Stimulated activated CD8-positive, alpha-beta memory T cell treated with anti-CD3 and anti-CD28 coated beads, Interleukin-4, amount 100 ng/mL, for 1 hour (primary cell): ENCODE measurements at places on chromosomes 2 and 18.

DNA sequence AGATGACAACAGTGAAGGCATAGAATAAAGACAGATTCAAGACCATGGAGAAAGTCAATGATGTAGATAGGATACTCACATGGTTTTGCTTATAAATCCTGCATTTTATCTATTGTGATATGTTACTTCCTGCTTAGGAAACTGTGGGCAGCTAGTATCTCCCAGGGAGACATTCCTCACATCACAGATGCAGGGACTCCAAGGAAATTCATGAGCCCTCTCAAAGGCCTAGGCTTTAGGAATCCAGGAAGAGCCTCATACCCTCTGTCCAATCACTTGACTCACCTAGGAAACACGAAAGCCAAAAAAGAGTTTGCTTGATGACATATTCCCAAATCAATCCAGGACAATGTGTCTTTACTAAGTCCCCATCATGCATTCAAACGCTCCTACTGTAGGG is 247.8 kb upstream of the KLHL29 start:
- DNase-seq = no peak

- no peak for DNase-seq
Observed at GRCh38 chr2:45588158-45588829, 22.8 kb downstream of the SRBD1 start.

DNA sequence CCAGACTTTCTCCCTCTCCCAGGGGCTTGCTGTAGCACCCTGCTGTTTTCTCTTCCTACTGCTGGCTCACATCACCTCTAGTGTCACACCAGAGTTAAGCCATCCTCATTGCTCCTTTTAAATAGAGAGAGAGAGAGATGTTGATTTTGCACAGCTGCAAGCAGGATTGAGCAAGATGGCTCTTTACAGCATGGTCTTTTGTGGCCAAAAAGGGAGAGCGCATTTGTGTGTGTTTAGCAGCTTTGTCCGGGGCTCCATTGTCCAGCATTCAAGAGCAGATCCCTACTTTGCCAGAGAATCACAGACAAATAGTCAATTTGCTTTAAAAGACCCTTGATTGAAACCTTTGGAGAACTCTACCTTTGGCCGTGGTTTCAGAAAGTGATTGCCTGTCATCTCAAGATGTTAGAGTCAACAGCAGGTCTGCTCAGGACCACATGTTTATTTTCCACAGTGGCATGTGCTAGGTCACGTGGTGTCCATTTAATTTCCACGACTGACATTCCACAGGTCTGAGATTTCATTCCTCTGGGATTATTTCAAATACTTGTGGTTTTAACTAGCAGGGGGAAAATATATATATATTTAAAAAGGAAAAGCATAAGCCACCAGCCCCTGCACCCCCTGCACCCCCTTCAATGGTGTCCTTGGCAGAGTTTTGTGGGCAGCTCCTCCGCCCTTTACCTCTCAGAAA is 359.9 kb upstream of the SLC14A2 start:
- DNase-seq = no peak

DNA sequence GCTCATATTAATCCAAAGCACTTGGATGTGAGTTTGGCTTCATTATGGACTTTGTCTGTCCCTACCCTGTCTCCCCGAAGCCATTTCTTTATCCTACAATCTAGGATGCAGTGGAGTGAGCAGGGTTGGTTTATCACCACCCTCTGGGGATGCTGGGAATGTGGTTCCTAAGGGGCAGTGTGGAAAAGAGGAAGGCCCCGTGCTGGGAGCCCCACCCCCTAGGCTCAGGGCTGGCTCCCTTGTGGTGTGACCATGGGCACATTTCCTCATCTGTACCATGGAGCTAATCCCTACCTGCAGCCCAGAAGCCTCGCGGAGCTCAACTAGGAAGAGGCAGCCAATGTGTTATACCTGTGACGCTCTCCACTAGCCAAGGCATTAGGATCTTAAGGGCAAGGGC is 92.5 kb downstream of the TGOLN2 start:
- DNase-seq = no peak

DNA sequence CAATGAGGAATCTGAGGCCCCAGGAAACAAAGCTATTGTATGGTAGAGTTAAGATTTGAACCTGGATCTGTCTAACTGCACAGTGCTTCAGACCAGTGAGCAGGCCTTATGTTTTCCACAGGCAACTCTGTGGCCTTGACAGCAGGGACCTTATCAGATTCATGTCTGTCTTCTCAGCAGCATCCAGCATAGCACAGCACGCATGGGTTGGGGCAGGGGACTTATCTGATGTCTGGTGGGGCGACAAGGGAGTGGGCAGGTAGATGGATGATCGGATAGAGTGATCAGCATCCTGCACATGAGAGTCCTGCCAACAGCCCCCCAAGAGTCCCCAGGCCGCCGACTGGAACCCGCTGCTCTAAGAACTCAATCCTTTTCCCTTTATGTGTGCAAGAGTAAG is 28.7 kb upstream of the KCNF1 start:
- no peak for DNase-seq

DNA sequence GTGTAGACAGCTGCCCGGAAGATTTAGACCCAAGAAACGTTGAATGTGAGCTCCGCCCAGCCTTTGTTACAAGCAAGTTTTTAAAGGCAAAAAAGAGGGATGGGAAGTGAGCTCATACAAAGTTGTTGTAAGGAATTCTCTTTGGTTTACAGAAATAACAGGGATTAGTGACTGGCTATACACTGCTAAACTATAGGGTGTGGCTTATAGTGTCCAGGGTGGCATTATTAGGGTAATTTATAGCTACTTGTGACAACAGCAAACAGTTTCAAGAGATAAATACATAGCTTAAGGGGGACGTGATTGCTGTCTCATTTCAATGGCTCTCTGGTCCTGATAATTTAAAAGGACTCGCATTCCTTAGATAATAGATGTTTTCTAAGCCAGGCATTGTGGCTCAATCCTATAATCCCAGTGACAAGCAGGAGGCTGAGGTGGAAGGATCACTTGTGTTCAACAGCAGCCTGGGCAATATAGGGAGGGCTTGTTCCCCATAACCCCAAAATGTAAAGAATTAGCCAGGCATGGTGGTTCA is 66.5 kb upstream of the TGIF1 start:
- DNase-seq = no peak

DNA sequence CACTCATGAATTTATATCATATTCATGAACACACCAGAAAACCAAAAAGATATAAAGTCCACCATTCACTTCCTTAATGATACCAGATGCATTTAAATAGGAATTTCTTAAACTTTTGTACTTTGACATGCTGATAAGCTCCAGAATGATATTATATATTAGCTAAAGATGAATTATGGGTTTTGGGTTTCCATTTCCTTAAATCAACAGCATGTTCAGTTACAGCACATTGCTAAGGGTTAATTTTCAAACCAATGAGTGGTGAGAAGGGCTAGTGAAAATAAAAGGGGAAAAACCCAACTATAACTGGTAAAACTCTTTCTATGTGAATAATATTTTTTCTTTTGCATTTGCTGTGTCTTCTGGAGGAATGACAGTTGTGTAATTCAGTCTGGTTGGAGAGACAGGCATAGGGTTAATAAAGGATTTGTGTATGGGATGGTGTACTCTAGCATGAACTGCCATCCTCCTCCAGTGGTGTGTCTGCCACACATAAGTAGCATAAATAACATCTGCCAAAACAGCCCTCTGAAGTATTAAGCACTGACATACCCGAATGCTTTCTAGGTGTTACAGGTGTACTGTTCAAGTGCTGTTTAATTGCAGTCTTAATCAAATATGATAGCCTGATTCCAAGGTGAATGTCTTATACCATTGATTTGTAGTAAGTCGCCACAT is 19.3 kb upstream of the CPS1 start:
- DNase-seq = no peak

DNA sequence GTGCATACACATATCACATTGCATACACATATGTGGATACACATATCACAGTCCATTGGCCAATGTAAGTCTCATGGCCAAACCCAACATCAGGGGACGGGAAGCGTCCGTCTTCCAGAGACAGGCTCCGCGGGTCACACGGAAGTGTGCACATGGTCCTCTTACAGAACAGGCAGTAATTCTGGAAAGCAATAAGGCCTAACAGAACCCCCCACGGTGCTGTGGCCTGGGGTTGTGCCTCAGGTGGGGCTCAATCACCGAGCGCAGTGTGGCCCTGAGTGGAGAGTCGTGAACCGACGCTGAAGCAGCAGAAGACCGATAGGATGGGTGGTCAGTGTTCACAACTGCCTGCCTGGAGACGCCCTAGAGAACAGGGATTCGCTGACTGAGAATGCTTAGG is 857.3 kb downstream of the GALR1 start:
- no peak for DNase-seq
